ENCODE measurements at places on chromosomes 2 and 18. TPM values are rescaled to one million over a fixed set of nuclear protein-coding genes. Genes with fewer than 3 reads are reported as not detected.

DNA sequence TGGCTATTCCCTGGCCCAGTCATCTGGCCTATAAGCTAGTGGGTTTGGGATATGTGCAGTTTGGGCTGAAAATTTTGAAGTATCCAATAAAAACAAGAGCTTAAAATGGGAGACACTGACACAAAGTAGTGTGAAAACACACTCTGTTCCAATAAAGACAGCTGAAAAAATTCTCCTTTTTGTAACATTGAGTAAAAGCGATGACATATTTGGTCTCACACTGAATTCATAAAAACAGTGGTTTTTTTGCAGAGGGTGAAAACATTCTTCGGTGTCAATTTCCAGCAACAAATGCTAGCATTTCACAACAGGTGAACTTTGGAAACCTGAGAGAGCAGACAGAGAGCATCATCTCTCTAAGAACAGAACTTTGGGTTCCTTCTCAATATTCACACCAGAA lies 142.2 kb downstream of the OSR1 start:
- DNase-seq: no peak

GRCh38 chr2:12918835-12919445 lies 202.2 kb downstream of the TRIB2 start:
- peak; percentile 52 for DNase-seq

DNA sequence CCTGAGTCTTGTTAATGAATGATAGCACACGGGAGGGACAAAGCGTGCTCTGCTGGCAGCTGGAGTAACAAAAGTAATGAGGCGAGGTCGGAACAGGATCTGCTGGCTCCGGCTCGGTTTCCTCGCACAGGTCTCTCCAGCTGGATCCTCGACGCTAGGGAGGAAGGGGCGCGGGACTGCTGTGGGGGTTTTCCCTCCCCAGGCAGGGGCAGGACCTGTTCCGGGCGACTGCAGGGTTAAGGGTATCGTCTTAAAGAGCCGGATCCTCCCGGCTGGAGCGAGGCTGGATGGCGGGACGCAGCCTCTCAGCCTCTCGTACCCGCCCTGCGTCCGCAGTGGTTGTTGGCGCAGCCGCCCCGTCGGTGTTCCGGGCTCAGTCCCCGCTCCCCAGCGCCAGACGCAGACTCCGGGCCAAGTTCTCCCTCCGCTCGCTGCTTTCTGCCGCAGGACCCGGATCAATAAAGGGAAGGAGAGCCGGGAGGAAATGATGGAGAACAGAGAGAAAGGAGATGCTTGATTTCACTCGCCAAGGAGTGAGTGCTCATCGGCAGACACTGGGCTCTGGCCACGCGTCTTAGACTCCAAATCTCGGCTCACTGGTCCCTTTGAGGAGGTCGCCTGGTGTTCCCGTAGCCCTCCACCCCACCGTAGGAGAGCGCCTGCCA lies 1.1 kb upstream of the LIPG start:
- peak; percentile 43 for DNase-seq

DNA sequence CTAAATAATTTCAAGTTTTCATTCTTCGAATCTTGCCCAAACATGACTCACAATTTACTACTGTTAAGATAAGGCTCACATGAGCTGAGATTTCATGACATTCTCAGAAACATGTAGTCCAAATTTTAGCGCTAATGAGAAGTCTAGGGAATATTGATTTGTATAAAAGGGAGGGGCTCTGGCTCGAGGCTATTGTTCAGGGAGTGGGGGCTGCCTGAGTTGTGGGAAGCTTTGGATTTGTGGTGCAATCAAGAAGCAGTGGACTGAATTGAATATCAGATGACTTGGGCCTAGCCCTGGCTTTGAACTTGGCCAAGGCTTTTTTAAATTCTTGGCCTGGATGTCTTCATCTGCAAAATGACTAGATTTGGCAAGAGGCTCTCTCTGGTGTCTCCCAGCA lies 674.9 kb upstream of the FANCL start:
- DNase-seq: no peak

- DNase-seq: no peak
Observed at GRCh38 chr2:242031481-242032019, 162.0 kb downstream of the RTP5 start.

DNA sequence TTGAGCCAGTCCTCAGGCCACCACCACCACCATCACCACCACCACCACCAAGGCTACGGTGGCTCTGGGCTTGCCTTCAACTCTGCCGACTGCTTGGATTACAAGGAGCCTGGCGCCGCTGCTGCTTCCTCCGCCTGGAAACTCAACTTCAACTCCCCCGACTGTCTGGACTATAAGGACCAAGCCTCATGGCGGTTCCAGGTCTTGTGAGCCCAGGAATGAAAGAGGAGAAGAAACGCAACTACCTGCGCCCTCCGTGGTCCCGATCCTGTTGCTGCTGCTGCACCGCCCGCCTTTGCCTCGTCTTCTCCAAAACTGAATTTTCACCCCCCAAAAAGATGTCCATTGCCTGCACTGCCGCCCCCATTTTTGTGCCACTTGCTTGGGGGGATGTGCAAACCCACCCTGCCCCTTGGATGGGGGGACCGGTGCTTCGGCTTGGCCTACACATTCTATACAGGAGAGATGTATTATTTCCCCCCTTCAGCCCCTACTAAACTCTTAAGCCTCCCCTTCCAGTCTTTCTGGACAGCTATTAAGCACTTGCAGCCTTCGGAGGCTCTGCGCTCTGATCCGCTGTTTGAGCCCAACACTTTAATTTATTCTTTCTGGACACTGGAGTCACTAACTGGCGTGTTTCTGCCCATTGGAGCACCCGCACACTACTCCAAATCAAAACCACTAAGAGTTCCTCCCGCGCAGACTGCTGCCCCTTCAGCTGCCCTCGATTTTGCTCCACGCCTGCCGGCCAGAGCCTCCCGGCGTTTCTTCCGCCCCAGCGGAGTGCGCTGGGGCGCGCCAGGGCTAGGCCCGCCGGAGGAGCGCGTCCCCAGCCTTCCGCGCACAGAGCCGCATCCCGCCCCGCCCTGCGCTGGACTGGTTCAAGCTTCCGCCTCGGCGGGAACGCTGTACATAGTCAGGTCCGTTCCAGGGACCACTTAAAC lies 5.7 kb downstream of the OTX1 start:
- no peak for DNase-seq

GRCh38 chr18:49566217-49566770 lies 4.4 kb downstream of the LIPG start:
- DNase-seq: no peak

GRCh38 chr2:113760400-113760799 lies 4.0 kb upstream of the SLC35F5 start:
- DNase-seq: no peak

BOLL gene
- total RNA-seq: not detected

IL36B gene
- total RNA-seq: not detected

AGXT gene
- not detected for total RNA-seq

Data from prostate gland (tissue), 2 donors.